Pulmonary artery endothelial cell (primary cell): ENCODE measurements at places on chromosomes 13 and 19. TPM values are rescaled to one million over a fixed set of nuclear protein-coding genes. Genes with fewer than 3 reads are reported as not detected.

- DNase-seq: no peak
Measured at GRCh38 chr19:15282311-15282705, 50.0 kb downstream of the BRD4 start.

GRCh38 chr13:52798770-52799430 lies 49.5 kb downstream of the PCDH8 start:
- no peak for DNase-seq

Gene COQ8B
- total RNA-seq: 16.5 and 25.7 TPM in 2 replicates

DNA sequence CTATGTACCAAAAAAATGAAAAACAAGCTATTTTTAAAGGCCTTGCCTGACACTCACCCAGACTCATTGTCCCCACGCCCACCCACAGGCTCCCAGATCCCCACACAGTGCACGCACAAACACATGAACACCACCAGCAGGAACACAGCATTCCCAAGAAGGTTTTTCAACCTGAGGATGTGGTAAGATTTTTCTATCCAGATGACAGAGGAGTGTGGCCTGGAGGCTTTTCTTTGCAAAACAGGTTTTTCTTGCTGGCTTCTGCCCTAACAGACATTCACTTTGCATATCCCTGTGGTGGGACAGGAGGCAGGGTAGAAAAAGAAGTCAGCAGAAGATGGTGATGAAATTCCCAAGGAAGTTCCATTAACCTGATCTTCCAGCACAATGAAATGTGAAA lies 97.8 kb downstream of the KLF12 start:
- DNase-seq: no peak

DNA sequence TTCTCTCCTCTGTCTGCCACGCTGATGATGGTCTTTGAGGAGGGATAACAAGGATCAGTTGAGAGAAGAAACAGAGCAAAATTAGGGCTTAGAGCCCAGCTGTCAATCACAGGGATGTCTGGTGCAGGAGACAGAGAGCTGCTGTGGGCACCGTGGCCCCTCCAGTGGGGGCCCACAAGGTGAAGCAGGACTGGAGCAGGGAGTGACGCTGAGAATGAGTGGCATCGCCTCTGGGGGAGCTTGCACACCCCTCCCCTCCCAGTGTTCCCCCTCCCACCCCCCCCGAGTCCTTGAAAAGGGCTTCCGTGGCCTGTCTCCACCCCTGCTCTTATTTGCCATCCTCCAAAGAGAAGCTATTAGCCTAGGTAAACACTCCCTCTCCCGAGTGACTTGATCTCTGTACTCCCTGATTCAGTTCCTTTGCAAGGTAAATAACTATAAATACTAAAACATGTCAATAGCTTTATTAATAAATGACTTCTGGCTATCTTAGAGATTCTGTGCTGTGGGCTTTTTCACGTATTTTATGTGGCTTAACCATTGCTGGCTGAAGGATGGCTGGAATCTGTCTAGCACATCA lies 440.0 kb downstream of the ZNF536 start:
- no peak for DNase-seq
